Retinal pigment epithelial cell (primary cell): ENCODE measurements at places on chromosomes 2 and 18.

- no peak for DNase-seq
Measured at GRCh38 chr2:219965287-219966194, 338.1 kb downstream of the SLC4A3 start.

- no peak for DNase-seq
Measured at GRCh38 chr2:198376677-198377076, 572.3 kb downstream of the PLCL1 start.

- DNase-seq: no peak
Measured at GRCh38 chr2:70095720-70096670, 8.7 kb downstream of the PCBP1 start.

- no peak for DNase-seq
Measured at GRCh38 chr2:174607584-174607983, 10.0 kb upstream of the WIPF1 start.

- DNase-seq: no peak
Measured at GRCh38 chr2:106053581-106053980, 140.5 kb downstream of the UXS1 start.

DNA sequence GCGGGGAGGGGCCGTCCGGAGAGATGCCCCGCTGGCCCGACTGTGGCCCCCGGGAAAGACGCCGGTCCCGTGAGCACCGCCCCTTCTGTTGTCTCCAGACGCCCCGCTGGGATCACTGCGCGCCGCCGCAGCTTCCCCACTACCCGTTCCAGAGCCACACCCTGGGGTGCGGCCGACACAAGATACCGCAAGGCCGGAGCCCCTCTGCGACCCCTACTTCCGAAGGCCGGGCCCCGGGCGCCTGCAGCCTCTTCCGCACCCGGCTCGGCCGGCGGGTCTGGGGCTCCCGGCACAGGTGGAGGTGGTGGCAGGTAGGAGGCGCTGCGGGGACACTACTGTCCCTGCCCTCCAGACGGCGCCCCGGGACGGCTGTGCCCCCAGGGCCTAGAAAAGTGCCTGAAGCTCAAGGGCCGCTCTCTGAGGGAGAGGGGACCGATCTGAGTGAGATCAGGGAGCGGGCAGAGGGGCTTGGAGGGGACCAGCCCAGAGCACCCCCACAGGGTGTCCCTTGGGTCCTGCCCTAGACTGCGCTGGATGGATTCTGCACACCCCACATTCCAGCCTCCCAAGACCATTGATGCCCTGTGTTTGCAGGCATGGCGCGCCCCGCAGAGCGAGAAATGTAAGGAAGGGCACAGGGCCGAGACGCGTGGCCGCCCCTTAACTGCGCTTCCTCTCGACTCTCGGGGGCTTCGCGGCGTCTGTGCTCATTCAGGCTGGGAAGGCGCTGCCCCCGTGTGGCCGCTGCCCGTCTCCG, 80.0 kb downstream of the GFPT1 start:
- DNase-seq: no peak

DNA sequence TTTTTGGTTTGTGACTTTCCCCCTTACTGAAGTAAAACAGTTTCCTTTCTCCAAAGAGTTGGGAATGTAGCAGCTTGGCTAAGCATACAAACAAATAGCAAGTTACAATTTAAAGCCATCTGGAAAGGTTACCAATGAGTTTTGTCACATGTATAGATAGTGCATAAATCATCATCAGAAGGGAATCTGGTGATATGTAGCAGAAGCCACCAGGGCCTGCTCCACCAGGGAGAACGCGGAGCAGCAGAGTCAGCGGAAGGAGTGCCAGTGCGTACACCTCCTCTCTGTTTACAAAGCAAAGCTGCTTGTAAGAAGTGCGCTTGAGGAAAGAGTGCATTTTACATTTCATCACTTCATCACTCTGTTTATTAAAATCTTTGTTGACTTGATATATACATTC, 240.1 kb downstream of the FAM210A start:
- no peak for DNase-seq

GRCh38 chr18:34880403-34880802, 160.8 kb upstream of the MAPRE2 start:
- DNase-seq: no peak

DNA sequence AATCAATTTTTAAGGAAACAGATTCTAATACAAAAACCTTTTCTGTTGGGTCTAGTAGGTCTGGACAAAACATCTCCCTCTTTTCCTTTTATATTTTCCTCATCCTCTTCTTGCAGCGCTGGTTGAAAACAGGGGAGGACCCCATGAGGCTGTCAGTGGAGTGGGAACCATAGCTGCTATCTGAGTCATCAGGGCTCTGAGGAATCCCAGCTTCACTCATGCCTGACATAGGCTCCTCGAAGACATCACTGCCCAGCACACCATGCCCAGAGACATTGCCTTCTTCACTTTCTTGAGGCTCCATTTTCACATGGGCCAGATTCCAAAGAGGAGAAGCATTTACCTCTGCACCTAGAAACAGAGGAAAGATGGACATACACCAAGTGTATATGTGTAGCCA, 10.0 kb downstream of the SUPT7L start:
- no peak for DNase-seq

DNA sequence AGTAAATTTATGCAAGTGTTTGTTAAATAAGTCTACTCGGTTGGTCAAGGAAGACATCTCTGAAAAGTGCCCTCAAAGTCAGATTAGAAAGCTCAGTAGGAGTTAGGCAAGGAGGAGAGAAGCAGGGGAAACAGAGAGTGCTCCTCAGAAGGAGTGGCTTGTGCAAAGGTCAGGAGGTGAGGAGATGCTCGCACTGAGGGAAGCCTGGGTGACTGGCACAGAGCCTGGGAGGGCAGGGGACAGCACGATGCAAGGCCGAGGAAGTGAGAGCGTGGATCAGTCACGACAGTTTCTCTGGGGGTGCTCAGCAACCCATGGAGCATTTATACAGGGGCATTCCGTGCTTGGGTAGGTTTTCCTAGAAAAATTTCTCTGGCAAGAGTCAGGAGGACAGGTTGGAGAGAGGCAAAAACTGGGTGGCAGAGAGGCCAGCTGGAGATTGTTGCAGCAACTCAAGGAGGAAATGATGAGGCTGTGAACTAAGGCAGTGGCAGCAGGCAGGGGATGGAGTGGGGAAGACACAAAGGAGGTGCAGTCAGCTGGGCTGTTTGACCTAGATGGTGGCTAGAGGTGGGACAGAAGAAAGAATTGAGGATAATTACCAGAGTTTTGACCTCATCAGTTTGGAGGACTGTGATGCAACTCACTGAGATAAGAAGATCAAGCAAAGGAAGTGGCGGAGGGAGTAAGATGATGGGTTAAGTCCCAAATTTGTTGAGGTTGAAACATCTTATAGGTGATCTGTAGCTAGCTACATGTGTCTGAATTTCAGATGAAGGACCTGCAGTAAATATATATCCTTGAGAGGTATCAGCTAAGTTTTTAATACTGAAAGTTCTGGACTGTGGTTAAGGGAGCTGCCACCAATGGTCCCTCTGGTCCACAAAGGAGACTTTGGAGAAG, 52.4 kb downstream of the BCL2 start:
- no peak for DNase-seq

GRCh38 chr18:31750273-31750672, 10.4 kb downstream of the SLC25A52 start:
- no peak for DNase-seq

- no peak for DNase-seq
Measured at GRCh38 chr2:10495311-10495987, 47.3 kb upstream of the ODC1 start.

GRCh38 chr18:48354746-48355260, 54.4 kb downstream of the ZBTB7C start:
- DNase-seq: no peak

- no peak for DNase-seq
Measured at GRCh38 chr2:129189617-129190319, 789.7 kb upstream of the RAB6C start.

GRCh38 chr2:8380026-8380425, 301.8 kb upstream of the ID2 start:
- DNase-seq: no peak

GRCh38 chr2:133421516-133422324, 146.5 kb downstream of the NCKAP5 start:
- no peak for DNase-seq

GRCh38 chr2:99672766-99673350, 183.0 kb upstream of the REV1 start:
- no peak for DNase-seq

DNA sequence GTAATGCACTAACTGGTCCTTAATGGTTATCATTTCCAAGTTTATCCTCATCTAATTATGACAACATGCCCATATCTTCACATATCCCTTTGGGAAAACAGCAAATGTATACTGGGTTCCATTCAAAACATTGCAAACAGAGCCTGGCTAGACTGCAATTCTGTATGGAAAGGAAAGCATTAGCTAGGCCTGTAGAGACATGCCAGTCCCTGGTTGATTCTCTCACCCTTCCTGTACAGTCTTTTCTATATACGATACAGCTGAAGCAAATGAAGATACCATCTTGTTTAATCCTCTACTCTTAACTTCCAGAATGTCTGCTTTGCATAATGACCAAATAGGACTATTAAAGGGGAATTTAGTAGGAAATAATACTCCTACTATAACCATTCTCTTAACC, 294.4 kb upstream of the MC4R start:
- no peak for DNase-seq

DNA sequence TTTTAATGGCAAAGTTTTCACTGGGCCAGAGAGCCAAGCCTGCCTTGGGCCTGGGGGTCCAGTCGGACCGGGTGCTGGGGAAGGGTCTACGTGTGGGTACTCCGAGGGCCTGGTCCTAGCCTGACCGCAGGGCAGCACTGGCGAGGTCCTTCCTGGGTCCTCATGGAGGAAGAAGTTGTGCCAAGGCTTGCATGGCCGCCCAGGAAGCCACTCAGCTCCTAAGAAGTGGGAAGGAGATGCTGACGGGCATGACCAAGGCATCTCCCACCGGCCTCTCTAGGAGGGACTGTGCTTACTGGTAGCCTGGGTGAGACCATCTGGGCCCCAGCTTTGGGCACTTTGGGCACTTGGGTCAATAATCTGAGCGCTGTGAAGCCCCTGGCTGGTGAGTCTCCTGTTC, 22.6 kb downstream of the CIB4 start:
- no peak for DNase-seq

GRCh38 chr18:74525741-74526140, 8.6 kb upstream of the CNDP1 start:
- no peak for DNase-seq
